ENCODE measurements at places on chromosomes 11 and 22.

DNA sequence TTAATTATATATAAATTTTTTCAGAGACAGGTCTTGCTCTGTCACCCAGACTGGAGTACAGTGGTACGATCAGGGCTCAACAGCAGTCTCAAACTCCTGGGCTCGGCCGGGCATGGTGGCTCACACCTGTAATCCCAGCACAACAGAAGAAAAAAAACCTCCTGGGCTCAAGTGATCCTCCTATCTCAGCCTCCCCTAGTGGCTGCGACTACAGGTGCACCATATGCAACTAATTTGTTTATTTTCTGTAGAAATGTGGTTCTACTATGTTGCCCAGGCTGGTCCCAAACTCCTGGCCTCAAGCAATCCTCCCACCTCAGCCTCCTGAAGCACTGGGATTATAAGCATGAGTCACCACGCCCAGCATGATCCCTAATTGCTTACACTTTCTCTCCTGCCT, 56.1 kb upstream of the SLC35C1 start:
- DNase-seq = no peak

DNA sequence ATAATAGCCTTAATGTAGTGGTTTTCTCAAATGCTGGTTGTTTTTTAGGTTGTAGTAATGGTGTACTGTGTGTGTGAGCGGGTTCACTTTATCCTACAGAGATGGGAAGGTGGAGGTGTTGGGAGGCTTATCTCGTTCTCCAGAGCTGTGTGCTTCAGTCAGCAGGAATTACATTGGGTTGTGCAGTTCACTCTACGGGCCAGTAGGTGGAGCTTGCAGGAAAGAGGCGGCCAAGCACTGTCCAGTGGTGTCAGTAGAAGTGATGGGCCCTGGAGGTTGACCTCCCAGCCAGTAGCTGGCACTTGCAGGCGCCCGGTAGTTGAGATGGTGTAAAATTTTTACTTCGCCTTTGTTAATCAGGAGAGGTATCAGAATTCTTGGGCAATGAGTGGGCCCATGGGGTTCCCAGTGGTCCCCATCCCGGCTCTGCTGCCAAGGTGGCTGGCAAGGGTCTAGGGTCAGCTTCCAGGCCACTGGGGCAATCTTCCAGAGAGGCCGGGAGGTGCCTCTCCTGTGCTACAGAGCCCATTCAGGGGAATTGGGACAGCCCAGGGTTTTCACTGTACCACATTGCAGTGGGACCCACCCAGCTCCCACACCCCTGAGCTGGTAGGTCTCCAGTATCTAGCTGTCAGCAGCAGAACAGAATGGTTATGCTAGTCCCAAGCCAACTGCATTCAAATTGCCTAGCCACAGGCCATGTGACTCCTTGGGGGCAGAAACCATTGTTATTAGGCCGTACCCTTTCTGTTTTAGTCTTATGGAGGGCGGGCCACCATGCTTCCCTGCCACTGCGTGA, 43.9 kb downstream of the BIRC2 start:
- DNase-seq = peak; percentile 39

DNA sequence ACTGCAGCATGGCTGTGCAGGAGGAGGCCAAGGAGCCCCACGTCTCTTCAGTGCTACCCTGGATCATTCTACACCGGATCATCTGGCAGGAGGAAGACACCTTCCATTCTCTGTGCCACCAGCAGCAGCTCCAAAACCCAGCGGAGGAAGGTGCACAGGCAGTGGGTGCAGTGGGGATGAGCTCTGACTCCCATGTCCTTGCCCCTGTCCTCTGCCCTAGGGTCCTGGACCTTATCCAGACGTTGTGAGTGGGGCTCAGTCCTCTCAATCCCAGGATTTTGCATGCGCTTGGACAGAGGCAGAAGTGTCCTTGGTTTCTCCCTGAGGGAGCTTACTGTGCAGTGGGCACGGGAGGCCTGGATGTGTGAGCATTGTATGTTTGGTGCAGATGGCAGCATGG, 61.3 kb downstream of the CABIN1 start:
- DNase-seq = no peak

- peak; percentile 66 for DNase-seq
Observed at GRCh38 chr11:77411717-77412441, 62.0 kb downstream of the PAK1 start.

DNA sequence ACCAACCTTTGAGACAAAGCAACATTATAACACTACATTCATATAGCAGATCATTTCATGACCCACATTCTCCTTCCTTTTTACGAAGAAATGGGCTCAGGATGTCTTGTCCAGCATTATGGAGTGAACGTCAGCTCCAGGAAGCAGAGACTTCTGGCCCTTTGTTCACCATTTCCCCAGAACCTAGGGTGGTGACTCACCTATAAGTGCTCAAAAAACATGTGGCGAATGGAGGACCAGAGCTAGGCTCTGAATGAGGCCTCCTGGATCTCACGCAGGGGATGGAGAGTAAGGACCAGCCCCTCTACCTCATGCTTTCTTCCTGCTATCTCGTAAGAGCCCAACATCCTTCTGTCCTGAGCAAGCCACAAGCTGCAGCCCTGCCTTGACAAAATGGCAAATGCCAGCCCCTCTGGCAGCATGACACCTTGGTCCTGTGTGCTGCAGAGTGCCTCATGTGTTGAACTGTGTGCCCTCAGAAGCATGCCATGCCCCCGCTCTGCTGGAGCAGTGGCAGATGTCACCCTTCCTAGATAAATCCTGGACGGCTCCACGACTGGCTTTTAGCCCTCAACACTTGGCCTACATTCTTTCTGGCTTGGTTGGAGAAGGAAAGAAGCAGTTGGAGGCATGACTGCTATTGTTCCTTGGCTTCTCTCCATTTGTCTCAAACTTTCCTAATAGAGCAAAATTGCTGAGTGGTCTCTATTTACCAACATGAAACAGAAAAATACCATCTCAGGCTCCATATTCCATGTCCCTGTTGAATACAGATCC, 6.5 kb upstream of the ST3GAL4 start:
- no peak for DNase-seq

GRCh38 chr11:8484251-8484650, 109.8 kb downstream of the STK33 start:
- no peak for DNase-seq

DNA sequence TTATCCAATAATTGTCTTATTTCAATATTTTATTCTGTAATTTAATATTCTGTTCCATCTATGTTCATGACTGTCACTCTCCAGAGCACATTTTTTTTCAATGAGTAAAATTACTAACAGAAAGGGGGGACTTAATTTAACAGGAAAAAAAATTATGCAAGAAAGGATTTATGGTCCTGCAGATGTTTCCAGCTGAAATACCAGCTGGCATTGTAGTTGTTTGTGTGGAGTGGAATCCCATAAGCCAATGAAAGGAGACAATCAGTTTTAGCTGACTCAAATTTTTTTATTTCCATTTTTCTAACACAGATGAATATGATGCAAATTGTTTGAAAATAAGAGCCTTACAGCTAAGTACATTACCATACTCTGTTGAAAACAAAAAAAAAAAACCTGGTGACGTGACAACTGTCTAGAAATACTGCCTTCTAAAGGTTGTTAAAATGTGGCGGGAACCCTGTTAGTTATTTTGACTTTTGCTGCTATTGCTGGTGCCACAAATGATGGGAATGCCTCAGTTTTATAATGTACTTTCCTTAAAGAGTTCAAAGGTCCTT, 389.1 kb downstream of the ETS1 start:
- DNase-seq = no peak

DNA sequence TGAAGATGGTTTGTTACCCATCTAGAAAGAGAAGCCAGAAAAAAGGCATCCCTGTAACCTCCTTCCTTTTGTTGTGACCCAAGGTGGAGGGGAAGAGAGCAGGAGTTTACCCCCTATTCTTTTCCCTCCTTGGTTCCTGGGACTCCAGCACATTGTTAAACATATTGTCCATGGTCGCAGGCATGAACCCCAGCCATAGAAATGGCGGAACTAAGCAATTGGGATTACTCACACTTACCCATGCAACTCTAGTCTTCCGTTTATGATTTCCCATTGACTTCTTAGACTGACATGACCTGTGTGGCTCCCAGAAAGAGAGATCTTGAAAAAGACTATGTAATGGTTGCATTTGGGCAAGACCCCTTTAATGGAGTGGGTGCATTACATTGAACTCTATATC, 45.4 kb downstream of the OR4C46 start:
- DNase-seq = no peak

- no peak for DNase-seq
Observed at GRCh38 chr11:46378811-46379481, 2.5 kb upstream of the MDK start.

DNA sequence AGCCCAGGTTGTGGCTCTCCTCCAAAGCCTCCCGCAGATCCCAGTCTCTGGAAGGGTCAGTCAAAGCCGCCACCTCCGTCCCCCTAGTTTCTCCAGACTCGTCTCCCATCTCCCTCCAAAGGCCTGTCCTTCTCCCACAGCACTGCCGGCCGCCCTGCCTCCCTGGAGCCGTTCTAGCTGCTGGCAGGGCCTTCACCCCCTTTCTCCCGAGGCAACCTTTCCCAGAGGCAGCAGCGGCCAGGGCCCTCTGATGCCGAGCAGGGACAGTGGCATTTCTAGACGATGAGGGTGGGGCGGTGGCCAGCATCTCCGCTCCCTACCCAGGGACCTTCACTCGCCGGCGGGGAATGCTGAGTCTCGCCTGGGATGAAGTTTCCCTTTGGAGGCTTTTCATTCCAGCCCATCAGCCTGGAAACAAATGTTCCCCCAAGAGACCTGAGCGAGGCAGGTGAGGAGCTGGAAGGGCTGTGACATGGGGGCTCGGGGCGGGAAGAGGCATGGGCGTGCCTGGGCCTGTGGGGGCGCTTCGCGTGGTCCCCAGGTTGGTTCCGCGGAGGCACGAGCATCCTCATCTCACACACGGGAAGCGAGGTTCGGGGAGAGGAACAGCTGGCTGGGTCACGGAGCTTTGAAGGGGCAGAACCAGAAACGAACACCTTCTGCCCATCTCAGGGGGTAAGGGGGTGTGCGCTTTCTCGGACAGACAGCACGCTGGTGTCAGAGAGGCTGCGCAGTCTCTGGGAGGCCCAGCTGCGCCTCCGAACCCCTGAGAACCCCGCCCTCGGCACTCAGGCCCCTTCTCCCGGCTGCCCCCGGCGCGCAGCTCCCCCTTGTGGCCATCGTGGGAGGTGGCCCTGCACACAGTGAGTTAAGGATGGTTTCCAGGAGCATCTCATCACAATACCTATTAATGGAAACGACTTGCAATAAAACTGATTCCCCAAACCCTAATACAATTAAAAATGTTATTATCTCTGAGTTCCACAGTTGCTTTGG, 18.1 kb upstream of the KLHL35 start:
- no peak for DNase-seq

DNA sequence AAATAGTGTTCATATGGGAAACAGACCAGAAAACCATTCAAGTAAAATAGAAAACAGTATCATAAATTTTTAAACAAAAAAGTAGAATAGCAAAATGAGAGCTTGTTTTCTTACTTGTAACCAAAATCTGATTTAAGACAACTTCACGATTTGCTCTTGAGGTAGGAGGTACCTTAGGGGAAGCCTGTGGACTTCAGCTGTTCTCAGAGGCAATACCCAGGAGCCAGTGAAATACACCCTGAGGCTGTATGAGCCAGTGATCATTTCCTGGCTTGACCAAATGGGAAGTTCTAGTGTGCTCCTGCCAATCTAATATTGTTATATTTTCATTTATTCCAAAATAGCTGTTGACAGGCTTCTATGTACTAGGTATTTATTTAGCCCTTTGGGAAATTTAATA, 104.8 kb downstream of the ARHGAP42 start:
- no peak for DNase-seq

- no peak for DNase-seq
Observed at GRCh38 chr22:41028841-41029240, 63.6 kb upstream of the EP300 start.

DNA sequence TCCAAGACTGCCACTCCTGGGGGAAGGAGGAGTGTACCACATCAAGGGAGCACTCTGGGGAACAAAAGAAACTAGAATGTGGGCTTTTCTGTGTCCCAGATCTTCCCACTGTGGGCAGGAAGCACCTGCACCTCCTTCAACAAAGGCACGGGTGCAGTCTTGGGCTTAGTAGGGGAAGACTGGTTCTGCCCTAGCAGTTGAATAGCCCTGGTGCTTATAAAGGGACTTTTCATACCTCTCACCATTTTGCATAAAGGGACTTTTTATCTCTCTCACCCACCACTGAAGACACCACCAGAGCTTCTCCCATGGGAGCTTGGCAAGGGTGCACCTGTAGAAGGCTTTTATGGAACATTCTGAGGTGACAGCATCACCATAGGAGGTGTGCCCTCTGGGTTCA, 65.8 kb upstream of the MS4A8 start:
- no peak for DNase-seq

DNA sequence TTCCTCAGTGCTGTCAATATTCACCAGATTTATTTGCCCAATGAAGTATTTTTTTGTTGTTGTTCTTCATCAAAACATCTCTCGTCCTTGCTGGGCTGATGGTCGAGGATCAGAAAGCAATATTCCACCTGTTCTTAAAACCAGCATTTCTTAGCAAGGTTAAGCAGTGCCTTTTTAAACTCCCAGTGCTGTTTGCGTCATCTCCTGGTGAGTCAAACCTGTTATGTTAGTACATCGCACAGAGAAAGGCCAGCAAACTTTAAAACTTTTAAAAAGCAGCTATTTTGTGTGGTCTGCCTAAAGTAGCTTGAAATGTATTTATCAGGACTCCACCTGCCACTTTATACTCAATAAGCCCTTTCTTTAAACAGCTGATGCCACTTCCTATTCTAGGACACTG, 802.0 kb downstream of the KCNA4 start:
- DNase-seq = no peak

- no peak for DNase-seq
Observed at GRCh38 chr22:38455530-38456271, 702 bp upstream of the KCNJ4 start.

DNA sequence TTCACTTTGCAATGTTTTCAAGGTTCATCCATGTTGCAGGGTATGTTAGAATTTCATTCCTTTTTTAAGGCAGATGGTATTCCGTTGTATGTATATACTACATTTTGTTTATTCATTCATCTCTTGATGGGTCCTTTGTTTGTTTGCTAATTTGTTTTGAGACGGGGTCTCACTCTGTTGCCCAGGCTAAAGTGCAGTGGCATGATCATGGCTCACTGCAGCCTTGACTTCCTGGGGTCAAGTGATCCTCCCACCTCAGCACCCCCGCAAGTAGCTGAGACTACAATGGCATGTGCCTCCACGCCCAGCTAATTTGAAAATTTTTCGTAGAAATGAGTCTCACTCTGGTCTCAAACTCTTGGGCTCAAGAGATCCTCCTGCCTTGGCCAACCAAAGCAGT, 6.2 kb downstream of the UVRAG start:
- DNase-seq = no peak

- DNase-seq = no peak
Observed at GRCh38 chr11:45777127-45777969, 27.6 kb upstream of the SLC35C1 start.

- DNase-seq = no peak
Observed at GRCh38 chr11:14593671-14594070, 49.9 kb upstream of the PDE3B start.

GRCh38 chr22:39287076-39287725, 32.2 kb downstream of the RPL3 start:
- DNase-seq = no peak
